CD8-positive, alpha-beta T cell (primary cell): ENCODE measurements at places on chromosomes 12 and 14. TPM values are rescaled to one million over a fixed set of nuclear protein-coding genes. Genes with fewer than 3 reads are reported as not detected.

Gene NRDE2
- total RNA-seq, result 22.8 TPM

Gene KLRG1
- 17.7 TPM for total RNA-seq

Gene CLEC2D
- total RNA-seq, result 182 TPM

Gene CAPS2
- total RNA-seq, result 1.5 TPM

Gene VPS33A
- 13.1 TPM for total RNA-seq

Gene TAS2R8
- total RNA-seq, result not detected

Gene PPP1R1A
- not detected for total RNA-seq

Gene IGF1
- not detected for total RNA-seq

Gene KLRK1
- 242 TPM for total RNA-seq

Gene PRR4
- not detected for total RNA-seq

Gene MLEC
- total RNA-seq, result 22.5 TPM

Gene INHBC
- total RNA-seq, result 0.17 TPM

Gene CCDC184
- 0.90 TPM for total RNA-seq

Gene CIROP
- not detected for total RNA-seq

Gene PAWR
- total RNA-seq, result 0.58 TPM

Gene CLEC6A
- total RNA-seq, result not detected

Gene C3AR1
- total RNA-seq, result 1.8 TPM

Gene PRIMA1
- total RNA-seq, result not detected

Gene OTUB2
- total RNA-seq, result not detected

Gene TOMM20L
- 0.92 TPM for total RNA-seq

Gene SOAT2
- total RNA-seq, result 2.5 TPM

Gene SERPINA10
- total RNA-seq, result not detected

Gene TRIAP1
- 36.0 TPM for total RNA-seq

Gene CYP27B1
- total RNA-seq, result 2.0 TPM

Gene SYT1
- not detected for total RNA-seq

Gene KRT77
- total RNA-seq, result not detected

Gene GPR84
- not detected for total RNA-seq

Gene CEBPE
- not detected for total RNA-seq

Gene CCDC177
- not detected for total RNA-seq

Gene KIF21A
- total RNA-seq, result 6.0 TPM

Gene EFS
- not detected for total RNA-seq

Gene LDHB
- 577 TPM for total RNA-seq

Gene CMKLR1
- total RNA-seq, result not detected

Gene C1RL
- total RNA-seq, result 9.0 TPM

Gene TEX52
- not detected for total RNA-seq

Gene ESR2
- total RNA-seq, result 0.08 TPM
